ENCODE measurements at places on chromosomes 1 and 21. TPM values are rescaled to one million over a fixed set of nuclear protein-coding genes. Genes with fewer than 3 reads are reported as not detected.

DNA sequence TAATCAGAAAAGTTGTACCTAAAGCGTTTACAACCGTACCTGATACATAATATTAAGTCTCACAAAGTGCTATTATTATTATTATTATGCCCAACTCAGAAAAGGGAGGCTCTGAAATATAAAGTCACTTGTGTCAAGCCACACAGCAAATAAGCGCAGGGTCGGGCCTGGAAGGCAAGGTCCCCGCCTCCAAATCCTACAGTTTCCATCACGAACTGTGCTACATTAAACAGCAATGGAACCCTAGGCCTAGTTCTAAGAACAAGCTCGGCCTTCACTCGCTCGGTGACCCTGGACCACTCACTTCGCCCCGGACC, 549 bp downstream of the PARS2 start:
- DNase-seq, result no peak

- no peak for DNase-seq
Measured at GRCh38 chr1:6358144-6358624, 35.4 kb downstream of the ACOT7 start.

DNA sequence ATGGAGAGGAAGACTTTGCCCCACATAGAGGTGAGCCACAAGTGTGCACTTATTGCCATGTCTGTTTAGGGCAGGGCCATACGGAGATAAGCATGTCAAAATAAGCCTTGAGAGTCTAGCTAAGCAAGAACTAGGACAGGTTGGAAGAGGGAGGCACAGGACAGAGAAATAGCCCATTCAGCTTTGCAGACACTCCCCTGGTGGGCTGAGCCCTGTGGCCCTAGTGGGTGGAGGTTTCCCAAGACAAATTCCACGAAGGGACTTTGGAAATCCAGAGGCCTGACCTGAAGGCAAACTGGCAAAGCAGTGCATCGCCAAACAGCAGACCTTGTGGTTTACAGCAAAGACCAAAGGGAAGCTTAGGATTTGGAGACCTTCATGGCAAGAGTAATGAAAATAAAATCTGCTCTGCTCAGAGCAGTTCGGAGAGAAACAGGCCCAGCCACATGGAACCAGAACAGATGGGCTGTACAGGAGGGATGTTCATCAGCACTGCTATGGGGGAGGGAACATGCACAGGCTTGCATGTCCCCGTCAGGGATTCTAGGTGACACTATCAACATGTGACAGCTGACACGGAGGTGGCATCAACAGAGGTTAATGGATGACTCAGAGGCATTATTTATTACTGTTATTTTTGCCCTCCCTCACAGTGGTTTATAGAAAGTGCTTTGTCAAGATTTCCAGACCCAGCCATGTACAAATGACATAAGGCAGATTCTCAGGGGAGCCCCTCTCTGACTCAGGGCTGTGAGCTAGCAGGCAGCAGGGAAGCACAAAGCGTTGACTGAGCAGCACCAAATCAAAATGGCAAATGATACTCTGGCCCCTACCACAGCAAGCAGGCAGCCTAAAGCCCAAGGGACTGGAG, 90.1 kb upstream of the IRF2BP2 start:
- DNase-seq, result peak; percentile 64

DNA sequence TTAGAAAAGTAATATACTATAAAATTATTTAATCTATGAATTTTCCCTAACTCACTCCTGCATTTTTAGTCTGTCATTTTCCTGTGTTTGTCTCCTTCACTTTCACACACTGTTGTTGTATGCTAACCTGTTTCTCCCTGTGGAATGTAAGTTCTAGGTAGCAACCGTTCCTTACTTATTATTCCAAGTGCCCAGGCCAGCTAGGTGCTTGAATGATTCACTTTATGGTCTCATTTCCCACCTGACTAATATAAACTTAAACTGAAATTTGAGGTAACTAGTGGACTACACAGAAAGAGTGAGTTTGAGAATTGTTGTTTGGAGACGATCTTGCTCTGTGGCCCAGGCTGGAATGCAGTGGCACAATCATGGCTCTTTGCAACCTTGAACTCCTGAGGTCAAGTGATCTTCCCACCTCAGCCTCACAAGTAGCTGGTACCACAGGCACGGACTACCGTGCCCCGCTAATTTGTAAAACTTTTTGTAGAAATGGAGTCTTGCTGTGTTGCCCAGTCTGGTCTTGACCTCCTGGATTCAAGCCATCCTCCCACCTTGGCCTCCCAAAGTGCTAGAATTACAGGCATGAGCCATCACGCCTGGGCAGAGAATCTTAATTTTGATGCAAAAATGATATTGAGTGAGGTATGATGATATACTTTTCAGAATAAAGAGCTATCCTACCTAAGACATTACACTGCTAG, 1.9 kb downstream of the ZYG11B start:
- DNase-seq, result no peak

GRCh38 chr1:177948336-177948972, 21.4 kb downstream of the SEC16B start:
- peak; percentile 92 for DNase-seq

DNA sequence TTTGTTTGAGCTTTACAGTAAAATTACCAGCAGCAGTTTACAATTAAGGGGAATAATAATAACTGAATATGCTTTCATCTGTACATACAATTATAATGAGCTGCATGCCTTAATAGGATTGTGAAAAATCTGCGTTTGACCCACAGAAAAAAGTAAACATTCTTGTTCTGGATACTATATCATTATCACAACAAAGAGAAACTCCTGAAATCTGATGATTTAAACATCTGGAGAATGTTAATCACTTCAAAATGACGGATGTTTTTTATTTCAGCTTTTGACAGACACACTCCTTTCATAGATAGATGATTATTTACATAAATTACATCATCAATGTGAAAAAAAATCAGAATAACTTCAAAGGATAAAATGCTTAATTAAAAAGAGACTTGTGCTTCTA, 58.5 kb downstream of the TYW3 start:
- DNase-seq, result peak; percentile 24

DNA sequence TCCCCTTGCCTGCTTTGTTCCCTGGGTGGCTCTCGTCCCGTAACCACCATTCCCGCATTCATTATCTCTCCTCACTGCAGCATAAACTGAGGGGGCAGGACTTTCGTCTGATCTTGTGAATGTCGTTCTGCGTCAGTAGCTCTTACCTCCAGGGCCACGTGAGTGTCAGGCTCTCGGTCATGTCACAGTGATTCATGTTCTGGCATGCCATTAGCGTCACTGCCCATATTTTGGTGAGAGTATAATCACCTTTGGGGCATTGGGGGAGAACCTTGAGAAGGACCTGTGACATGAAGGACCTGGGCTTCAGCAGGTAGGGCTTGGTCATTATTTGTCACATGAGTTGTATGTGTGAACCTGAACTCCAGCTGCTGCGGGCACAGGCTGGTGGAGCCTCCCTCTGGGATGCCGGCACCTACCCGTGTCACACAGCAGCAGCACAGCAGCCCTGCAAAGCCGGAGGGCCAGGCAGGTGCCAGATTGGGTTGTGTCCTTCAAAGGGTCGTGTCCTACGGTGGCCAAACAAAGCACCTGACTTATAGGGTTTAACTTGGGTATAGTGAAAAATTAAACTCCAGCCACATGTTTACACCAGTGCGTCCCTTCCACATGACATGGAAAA, 68.5 kb downstream of the BACE2 start:
- no peak for DNase-seq

DNA sequence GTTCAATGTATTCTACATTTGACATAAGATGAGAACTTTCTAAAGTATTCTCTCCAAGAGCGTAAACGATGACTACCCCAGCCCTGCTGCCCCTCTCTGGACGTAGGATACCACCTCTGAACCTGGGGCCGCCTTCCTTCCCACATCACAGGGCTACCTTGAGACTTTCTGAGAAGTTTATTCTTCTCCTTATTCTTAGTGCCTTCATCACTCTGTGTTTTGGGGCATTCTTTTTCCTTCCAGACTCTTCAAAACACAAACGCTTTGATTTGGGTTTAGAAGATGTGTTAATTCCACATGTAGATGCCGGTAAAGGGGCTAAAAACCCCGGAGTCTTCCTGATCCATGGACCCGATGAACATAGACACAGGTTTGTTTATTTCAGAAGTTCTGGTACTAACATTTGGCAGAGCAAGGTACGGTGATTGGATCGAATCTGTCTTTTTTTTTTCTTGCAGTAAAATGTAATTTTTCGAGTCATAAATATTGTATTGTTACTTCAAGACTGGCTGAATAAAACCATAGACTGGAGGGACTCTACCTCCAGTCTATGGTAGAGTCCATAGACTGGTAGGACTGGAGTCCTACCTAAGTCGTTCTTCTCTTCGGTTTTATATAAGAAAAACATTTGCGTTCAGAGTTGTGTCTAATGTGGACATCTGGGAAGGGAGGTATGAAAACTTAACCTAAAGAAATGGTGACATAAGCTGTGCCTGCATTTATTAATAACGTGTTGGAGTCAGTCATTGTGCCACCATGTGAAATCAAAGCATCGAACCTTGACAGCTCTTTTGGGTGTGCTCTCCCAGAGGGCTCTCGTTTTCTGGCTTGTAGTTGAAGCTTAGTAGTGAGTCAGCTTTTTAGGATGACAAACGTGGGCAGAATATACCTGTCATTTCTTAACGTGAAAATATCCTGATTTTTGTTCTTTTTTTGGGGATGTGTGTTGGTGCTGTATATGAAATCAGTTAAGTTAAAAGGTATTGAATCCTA, 1.2 kb downstream of the MAN1A2 start:
- DNase-seq, result peak; percentile 27

DNA sequence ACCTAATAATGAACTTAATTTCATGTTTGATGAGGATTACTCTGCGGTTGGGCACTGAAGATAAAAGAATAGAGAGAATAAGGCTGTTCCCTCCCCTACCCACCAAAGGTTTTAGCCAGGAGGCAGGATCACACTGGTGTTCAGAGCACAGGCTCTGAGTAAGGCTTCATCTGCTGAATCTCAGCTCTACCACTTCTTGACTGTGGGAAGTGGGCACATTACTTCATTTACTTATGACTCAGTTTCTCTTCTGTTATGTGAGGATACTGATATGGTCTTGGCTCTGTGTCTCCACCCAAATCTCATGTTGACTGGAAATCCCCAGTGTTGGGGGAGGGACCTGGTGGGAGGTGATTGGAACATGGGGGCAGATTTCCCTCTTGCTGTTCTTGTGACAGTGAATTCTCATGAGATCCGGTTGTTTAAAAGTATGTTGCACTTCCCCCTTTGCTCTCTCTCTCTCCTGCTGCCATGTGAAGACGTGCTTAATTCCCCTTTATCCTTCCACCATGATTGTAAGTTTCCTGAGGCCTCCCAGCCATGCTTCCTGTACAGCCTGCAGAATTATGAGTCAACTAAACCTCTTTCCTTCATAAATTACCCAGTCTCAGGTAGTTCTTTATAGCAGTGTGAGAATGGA, 79.7 kb downstream of the SMYD2 start:
- no peak for DNase-seq

ATF3 gene
- polyA plus RNA-seq, result 12.3 TPM

SH2D2A gene
- polyA plus RNA-seq, result 0.36 TPM

SELL gene
- polyA plus RNA-seq, result 4.7 TPM

Measured in brain (organoid and tissue), 16 donors.